ENCODE measurements at places on chromosomes 13 and 19.

DNA sequence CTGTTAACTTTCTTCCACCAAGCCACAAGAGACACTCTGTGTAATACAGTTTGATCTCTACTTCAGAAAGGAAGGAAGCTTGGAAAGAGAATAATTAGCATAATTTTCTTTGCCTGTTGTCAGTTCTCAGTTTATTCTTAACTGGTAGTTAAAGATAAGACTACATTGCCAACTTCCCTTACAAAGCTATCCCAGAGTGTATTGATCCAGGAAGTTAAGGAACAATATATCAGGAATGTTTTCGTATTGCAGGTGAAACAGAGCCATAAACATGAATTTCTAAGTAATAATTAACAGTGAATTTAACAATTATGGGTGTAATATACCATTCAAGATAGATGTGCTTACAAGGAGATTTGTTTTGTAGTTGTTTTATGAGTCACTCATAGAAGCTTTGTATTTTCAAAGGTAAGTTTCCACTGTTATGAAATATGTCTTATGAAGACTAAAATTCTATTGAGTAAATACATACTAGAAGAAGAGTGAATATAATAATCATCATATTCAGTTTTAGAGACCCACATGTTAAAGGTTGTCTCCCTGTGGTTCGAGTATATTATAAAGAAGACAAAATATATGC, 88.4 kb upstream of the KLF5 start:
- DNase-seq: no peak

GRCh38 chr19:44575116-44575700, 38.2 kb upstream of the IGSF23 start:
- peak; percentile 23 for DNase-seq

DNA sequence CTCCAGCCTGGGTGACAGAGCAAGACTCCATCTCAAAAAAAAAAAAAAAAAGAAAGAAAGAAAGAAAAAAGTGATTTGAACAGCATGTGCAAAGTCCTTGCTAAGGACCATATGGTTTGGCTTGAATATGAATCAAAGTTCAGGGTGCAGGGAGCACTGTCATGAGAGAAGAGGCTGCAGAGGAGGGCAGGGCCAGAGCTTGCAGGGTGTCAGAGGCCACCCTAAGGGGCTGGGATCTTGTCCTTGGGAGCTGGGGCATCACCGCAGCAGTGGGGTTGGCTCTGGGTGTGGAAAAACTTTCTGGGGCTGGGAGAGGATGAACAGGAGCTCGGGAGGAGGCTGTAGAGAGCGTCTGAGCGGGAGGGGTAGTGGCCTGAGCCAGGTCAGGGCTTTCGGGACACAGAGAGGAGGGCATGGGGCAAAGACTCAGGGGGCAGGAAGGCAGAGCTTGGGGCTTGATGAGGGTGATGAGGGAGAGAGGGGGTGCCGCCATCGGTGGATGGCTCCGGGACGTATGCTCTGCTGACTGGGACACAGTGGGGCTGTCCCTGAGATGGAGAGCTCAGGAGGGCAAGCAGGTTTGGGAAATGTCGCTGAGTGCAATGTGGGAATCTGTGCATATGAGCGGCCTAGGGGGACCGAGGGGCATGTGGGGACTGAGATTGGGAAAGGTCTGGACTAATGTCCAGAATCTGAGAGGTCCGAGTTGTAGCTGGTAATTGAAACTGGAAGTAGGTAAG, 3.0 kb downstream of the TRPM4 start:
- DNase-seq: no peak

DNA sequence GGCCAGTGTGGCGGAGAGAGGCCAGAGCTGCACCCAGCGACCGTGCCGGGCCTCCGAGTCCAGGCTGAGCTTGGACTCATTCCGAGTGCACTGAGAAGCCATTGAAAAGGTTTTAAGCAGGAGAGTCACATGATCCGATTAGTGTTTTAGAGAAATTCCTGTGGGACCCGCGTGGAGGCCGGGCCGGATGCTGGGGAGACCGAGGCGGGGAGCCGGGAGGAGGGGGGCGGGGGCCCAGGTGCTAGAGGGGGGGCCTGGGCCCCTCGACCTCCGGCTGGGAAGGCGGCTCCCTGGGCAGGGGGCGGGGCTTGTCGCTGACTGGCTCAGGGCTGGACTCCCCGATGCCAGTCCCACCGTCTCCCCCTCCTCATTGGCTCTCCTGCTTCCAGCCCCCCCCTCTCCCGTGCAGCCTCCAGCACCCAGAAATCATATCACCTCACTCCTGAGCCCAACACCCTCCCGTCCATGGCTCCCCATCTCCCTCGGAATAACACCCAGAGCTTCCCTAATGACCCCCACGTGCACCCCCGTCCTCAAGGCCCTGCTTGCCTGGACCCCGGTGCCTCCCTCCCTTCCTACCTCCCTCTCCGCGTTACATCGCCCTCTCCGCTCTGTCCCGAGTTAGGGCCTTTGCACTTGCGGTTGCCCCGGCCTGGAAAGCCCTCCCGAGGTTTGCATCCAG, 5.2 kb upstream of the ZNF579 start:
- DNase-seq: peak; percentile 70

- DNase-seq: no peak
Observed at GRCh38 chr19:46426035-46426505, 2.7 kb downstream of the PNMA8C start.

DNA sequence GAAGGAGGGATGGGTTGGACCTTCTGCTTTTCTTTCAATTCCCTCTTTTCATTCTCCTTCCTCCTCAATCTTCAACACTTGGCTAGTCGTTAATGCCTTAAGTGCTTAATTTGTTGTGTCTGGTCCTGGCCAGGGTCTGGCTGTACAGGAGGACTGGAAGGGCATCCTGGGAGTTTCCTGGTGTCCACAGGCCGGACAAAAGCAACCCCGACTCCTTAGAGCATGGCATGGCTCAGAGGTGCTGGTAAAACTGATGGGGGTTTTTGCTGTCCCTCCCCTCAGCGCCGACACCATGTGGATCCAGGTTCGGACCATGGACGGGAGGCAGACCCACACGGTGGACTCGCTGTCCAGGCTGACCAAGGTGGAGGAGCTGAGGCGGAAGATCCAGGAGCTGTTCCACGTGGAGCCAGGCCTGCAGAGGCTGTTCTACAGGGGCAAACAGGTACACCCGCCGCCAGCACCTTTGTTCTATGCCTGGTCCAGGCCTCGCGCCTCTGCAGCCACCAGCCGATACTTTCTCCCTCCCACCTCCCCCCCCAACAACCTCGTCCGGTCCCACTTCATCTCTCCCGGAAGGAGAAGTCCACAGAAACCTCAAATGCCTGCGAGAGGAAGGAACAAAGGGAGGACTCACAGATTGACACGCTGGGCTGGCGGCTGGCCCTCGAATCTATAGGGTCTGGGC, 1.4 kb downstream of the UHRF1 start:
- peak; percentile 78 for DNase-seq

DNA sequence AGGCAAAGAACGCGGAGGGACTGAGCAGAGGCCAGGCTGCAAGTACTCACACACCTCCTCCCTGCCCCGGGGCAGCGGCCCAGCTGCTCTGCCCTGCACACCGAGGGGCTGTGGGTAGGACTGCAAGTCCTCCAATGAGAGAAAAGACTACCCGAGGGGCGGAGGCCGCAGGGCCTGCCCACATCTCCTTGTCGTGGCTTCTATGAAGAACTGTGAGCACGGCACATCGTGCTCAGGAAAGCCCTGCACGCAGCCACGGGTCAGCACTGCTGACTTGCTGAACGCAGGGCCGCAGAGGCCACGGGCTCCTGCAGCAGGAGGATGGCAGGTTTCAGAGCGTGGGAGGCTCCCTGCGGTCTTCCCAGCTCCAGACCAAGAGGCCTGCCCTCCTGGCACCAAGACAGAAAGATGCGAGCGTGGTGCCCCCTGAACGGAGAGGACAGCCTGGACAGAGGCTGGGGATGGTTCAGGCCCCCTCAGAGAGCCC, 37.4 kb downstream of the CEBPG start:
- no peak for DNase-seq
